ENCODE measurements at places on chromosomes 12 and 14. TPM values are rescaled to one million over a fixed set of nuclear protein-coding genes. Genes with fewer than 3 reads are reported as not detected.

The CCDC60 gene
- polyA plus RNA-seq = 0.53 TPM

DNA sequence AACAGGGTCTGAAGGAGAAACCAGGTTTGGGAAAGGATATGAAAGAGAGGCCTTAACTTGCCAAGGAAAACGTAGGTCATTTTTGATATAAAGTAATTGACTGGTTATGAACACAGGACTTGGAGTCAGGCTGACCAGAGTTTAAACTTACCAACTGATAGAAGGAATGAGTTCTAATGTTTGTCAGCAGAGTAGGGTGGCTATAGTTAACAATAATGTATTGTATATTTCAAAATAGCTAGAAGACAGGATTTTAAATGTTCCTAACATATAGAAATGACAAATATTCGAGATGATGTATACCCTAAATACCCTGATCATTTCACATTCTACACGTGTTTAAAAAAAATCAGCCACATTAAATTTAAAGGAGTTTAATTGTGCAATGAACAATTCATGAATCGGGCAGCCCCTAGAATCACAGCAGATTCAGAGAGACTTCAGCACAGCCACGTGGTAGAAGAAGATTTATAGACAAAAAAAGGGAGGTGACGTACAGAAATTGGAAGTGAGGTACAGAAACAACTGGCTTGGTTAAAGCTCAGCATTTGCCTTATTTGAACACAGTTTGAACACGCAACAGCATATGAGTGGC lies 52.5 kb upstream of the PLEKHG7 start:
- no peaks in the 10 kb centered on the region for H3K36me3 ChIP-seq
- H3K4me3 ChIP-seq = no peak overlapping the region
- no peak for DNase-seq
- no peak overlapping the region for H3K27ac ChIP-seq

- H3K4me3 ChIP-seq = no peak overlapping the region
- H3K27ac ChIP-seq = no peak overlapping the region
- no peaks in the 10 kb centered on the region for H3K36me3 ChIP-seq
- no peaks in the 10 kb centered on the region for H3K4me1 ChIP-seq
Observed at GRCh38 chr14:72952171-72952570, 25.9 kb downstream of the DCAF4 start.

DNA sequence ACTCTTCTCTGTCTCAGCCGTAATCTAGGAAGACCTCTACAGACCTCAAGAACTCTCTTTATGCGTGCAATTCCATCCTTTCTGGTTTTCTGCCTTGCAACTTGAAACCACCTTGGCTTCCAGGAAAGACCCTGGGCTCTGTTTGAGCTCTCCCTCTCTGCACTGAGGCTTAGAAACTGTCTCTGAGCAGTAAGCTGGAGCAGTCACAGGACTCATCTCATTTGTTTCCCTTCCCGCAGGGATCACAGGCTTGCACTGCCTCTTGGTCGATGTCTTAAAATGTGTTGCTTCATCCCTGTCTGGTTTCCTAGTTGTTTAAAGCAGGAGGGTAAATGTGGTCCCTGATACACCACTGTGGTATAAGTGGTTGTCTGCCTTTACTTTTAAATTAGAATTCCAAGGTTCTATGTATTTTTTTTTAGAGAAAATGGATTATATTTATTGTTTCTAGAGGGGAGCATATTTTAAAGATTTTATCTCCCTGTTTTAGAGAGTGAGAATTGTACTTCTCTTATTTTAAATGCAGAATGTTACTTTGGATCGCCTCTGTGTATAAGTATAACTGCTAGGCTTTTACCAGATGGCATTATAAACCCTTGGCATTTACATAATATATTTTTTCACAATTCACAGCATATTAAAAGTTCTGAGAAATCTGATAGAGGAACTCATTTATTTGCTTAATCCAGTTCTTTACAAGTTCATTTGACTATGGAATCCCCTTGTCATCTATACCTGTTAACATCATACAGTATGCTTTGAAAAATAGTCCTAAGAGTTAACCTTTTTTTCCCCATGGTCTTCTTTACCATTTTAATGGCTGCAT lies 26.4 kb downstream of the EID3 start:
- H3K36me3 ChIP-seq = peaks cover 44% of the 10 kb centered on the region
- DNase-seq = no peak
- H3K27me3 ChIP-seq = no peaks in the 10 kb centered on the region
- peak overlapping the region; percentile 22 for H3K27ac ChIP-seq
- no peaks in the 10 kb centered on the region for H3K4me1 ChIP-seq
- H3K4me3 ChIP-seq = no peak overlapping the region

DNA sequence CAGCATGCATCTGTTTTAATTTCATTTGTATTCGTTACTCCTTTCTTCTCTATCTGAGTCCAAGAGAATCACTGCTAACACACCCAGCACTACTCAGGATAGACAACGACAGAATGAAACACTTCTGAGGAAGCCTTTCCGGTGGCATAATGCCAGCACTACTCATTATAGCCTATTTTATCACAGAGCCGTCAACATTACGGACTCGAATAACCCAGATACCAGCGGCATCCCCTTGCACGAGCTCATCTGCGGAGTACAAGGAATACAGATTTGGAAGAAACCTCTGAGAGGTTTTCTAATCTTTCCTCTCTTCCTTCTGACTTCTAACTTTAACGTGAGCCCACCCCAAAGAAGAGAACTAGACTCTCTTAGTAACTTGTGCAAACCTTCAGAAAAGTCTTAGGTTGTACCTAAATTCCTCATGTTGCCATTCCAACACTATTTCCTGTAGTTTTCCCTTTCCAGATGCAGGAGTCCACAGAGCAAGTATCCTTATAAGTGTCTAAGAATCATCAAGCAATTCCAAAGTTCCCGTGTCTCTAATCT lies 248.1 kb downstream of the APAF1 start:
- peaks cover 22% of the 10 kb centered on the region for H3K4me1 ChIP-seq
- peak overlapping the region; percentile 68 for H3K4me3 ChIP-seq
- H3K27me3 ChIP-seq = peaks cover 58% of the 10 kb centered on the region
- H3K27ac ChIP-seq = no peak overlapping the region

Measured in GM23338 (cell line).